RCC 7860 (cell line): ENCODE measurements at places on chromosomes 11 and 22.
A peak's percentile ranks its signal among the peaks of the same experiment; 100 is the strongest.

DNA sequence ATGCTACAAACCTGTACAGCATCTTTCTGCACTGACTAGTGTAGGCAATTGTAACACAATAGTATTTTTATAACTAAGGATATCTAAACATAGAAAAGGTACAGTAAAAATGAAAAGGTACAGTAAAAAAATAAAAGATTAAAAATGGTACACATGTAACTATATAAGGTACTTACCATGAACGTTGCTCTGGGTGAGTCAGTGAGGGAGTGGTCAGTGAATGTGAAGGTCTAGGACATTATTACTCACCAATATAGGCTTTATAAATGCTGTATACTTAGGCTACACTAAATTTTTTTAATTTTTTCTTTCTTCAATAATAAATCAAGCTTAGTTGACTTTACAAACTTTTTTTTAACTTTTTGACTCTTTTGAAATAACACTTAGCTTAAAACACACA is 59.9 kb downstream of the EIF3M start:
- no peak for DNase-seq

- no peak for DNase-seq
Observed at GRCh38 chr11:97110376-97110775, 720.6 kb downstream of the JRKL start.

- DNase-seq, result peak; percentile 61
Observed at GRCh38 chr11:36452961-36453360, 57.1 kb downstream of the TRAF6 start.

DNA sequence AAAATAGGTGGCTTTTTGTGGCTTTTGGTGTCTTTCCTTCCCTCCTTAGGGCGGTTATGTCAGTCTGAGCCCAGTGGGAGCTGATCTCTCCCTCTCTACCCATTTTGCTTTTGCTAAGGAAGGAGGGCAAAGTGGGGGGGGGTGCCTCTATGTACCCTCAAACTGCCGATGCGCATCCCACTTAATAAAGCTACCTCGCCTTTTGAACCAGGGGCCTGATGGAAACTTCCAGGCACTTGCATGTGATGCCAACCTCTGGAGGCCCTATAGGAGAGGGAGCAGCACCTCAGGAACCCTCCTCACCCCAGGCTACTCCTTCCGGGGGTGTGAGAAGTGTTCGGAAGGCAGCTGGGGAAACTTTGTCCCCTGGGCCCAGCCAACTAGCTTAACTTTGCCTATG is 97.0 kb upstream of the HSD17B12 start:
- no peak for DNase-seq

- no peak for DNase-seq
Observed at GRCh38 chr11:130718120-130718519, 198.2 kb downstream of the SNX19 start.

GRCh38 chr22:19356708-19357269 is 65.3 kb upstream of the CLTCL1 start:
- DNase-seq, result no peak

- DNase-seq, result no peak
Observed at GRCh38 chr11:31247321-31247720, 122.2 kb downstream of the DCDC1 start.

- peak; percentile 78 for DNase-seq
Observed at GRCh38 chr11:117384045-117384444, 56.4 kb downstream of the CEP164 start.

DNA sequence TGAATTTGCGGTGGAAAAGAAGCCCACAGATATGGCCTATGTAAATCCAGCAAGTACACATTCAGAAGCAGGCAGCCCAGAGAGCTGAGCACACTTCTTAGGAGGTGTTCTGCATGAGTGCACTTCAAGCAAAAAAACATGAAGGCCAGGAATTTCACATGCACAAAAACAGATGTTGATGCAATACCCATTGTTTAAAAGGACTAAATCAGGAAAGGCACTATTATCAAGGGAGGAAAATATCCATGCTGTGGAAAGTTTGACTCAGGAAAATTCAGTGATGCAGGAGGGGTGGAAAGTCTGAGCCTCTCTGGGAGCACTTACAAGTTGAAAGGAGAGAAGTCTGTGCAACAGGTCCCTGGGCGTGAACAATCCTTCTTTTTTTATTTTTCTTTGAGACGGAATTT is 15.8 kb upstream of the CARS1 start:
- no peak for DNase-seq

DNA sequence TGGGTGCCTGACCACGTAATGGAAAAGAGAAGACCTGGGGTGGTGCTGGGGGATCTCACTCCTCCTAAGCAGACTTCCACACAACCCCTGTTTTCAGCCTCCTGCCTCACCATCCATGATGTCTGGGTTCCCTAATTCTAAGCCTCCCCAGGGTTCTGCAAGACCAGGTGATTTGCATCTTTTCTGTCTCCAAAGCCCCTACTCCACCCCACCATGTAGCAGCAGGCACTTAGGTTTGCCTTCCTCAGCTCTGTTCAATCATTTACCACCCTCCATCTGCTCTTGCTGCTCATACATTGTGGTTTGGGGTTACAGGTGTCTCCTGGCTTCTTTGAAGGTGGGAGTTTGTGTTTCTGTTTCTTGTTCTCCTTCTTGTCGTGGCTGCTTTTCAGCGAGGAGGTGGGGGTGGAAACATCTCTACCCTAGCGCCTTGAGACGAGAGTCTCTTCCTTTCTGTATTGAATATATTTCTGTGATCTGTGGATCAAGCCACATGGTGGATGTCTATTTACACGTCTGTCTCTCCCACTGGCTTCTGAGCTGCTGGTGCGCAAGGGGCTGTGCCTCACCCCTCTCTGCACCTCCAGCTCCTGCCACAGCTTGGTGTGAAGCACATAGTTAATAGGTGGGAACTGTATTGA is 6.6 kb upstream of the SSTR3 start:
- no peak for DNase-seq

GRCh38 chr11:67611165-67611564 is 4.4 kb downstream of the NDUFV1 start:
- DNase-seq, result no peak

GRCh38 chr11:82750643-82751139 is 17.0 kb upstream of the FAM181B start:
- no peak for DNase-seq

DNA sequence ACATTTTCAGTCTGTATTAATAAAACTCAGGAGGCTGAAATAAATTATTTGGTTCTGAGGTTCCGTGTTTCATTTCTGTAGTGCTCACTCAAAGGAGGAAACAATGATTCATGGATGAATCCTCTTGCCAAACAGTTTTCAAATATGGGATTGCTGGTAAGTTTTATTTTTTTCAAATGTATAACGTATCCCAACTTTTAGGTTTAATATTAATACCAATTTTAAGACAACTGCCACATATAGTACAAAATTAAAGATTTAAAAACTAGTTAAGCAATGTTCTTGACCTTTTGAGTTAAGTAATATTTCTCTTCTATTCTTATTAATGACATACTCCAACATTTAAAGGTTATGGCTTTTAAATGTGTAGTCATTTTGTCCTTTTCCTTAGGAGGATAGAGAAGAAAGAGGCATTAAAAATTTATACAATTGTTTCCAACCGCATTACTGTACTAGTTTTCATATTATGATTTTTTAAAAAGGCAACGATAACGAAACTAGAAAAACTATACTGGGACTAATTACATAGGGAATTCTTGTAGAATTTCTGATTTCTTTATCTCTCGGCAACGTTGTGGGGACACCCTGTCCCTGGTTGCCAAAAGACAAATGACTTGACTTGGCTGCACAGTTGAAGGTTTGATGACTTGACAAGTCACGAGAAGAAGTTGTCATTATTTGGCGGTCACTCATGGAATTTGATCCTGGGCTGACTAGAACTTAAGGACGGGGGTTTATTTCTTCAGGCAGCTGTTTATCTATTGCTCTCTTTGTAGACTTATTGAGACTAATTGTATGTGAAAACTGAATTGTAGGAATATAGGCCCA is 69.1 kb upstream of the ADSL start:
- DNase-seq, result no peak

DNA sequence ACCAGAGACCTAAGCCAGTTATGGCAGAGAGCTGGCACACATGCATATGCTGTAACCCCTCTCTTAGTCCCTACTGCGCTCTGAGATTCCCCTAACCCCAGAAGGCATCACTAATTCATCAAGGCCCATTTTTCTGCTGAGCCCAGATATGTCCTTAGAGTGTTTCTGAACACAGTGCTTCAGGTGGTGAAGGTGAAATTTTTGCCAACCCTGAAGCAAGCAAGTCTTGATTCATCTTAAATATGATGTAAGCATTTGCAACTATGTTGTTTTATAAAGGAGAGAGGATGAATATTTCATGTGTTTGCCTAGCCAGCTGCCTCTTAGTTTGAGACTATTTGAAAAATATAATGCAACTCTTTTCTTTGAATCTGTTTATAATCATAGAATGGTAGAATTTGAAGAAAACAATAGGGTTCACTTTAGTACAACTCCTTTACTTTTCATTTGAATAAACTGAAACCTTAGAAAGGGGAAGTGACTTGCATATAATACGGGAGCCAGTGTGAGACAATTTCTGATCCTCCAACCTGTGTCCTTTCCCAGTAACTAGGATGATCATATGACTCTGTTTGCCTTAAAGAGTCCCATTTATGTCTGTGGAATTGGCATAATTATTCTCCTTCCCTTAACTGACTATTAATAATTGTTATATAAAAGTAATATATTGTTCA is 194.3 kb upstream of the MTNR1B start:
- DNase-seq, result no peak

GRCh38 chr11:84901991-84902390 is 725.2 kb downstream of the DLG2 start:
- DNase-seq, result no peak

GRCh38 chr11:19209617-19210370 is 8.0 kb upstream of the CSRP3 start:
- no peak for DNase-seq

DNA sequence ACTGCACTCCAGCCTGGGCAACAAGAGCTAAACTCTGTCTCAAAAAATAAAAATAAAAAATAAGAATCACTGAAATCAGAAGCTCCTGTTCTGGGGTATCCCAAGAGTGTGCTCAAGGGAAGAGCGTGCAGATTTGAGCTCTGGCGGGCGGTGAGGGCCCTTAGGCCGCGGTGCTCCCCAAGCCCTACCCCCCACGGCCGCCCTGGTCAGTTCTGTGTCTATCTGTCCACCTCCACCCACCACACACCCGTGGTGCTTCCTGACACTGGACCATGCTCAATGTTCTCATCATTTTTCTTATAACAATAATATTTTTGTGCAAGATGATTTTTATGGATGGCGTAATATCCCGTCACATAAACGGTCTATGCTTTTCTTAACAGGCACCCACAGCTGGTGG is 71.1 kb downstream of the RTL6 start:
- DNase-seq, result no peak

DNA sequence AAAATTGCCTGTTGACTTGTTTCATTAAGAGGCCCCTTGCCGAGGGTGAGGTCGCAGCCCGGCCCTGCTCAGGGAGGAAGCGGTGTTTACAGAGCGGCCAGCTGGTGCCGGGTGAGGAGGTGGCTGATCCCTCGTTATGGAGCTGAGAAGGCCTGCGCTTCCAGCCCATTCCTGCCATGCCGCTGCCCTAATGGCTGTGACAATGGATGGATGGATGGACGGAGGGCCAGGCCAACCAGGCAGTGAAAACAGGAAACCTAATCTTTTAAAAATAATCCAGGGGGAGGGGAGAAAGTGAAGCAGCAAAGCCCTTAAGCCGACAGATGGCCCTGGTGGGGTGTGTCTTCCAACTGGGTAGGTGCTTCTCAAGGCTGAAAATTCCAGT is 38.5 kb downstream of the BCR start:
- DNase-seq, result no peak

GRCh38 chr22:48368975-48369525 is 1458.6 kb downstream of the BRD1 start:
- no peak for DNase-seq

DNA sequence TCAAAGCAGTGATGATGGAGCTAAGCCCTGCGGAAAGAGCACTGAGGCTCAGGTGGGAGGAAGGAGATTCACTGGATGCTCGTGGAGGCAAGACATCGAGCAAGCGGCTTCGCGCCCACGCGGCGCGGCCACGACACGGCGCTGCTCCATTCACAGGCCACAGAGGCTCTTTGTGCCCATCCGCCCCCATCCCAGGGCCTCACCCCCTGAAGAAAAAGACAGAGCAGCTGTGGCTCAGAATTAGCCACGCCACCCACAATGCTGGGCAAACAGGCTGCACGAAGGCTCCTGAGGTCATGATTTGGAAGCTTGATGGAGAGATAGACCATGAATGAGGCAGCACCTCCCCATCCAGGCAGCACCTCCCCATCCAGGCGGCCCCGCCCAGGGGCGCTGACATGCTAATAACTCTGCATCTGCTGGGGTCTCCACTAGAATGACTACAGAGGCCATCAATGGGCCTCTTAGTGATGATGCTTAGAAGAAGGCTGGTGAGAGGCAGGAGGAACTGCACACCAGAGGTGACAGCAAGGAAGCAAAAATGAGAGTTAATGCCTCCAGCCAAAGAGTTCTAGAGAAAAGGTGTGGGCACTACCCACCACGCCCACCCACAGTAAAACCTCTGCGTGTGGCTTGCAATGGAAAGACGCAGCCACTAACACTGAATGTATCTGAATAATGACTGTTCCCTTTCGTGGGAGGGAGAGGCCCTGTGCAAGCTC is 43.5 kb downstream of the MYH9 start:
- DNase-seq, result no peak

GRCh38 chr22:31566484-31566883 is 70.1 kb downstream of the SFI1 start:
- no peak for DNase-seq

GRCh38 chr22:21073023-21073422 is 27.3 kb downstream of the LRRC74B start:
- no peak for DNase-seq

DNA sequence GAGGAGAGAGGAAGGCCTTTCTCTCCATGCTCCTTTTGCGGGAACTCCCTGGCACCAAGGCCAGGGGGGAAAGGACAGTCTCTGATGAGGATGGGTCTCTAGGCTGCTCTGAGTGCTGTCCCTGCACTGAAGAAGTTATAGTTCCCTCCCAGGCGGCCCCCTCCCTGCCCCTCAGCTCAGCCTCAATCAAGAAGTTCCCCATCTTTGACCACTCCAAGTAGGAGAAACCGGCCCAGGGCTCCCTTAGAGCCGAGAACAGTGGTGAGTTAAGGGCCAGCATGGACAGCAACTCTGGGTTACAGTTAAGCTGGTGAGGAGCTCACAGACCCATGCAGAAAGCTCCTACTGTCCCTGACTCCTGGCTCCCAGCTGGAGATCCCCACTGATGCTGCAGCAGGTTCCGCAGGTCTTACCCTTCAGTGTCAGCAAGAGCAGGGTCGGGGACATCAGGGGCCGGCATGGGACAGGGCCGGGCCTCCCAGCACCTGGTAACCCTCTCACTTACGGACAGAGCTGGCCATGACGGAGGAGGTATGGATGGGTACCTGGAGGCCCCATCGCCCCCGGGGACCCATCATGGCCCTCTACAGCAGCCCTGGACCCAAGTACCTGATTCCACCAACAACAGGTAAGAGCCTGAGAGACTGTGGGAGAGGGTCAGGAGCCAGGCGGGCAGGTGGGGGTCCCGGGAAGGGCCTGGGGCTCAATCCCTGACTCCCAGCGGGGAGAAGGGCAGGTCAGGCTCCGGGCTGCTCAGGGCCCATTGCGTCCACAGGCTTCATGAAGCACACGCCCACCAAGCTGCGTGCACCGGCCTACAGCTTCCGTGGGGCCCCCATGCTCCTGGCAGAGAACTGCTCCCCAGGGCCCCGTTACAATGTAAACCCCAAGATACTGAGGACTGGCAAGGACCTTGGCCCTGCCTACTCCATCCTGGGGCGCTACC is 4.2 kb downstream of the SCGB1C1 start:
- no peak for DNase-seq

- no peak for DNase-seq
Observed at GRCh38 chr22:17943533-17944249, 80.7 kb downstream of the MICAL3 start.
